ENCODE measurements at places on chromosomes 6 and 20.

DNA sequence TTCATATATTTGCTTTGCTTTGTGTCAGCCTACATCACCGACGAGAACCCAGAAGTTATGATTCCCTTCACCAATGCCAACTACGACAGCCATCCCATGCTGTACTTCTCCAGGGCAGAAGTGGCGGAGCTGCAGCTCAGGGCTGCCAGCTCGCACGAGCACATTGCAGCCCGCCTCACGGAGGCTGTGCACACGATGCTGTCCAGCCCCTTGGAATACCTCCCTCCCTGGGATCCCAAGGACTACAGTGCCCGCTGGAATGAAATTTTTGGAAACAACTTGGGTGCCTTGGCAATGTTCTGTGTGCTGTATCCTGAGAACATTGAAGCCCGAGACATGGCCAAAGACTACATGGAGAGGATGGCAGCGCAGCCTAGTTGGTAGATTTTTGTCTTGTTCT lies 28.5 kb downstream of the DSE start:
- no peaks in the 10 kb centered on the region for H3K27me3 ChIP-seq
- DNase-seq, result no peak
- H3K4me3 ChIP-seq, result peak overlapping the region; percentile 3
- H3K27ac ChIP-seq, result peak overlapping the region; percentile 68

DNA sequence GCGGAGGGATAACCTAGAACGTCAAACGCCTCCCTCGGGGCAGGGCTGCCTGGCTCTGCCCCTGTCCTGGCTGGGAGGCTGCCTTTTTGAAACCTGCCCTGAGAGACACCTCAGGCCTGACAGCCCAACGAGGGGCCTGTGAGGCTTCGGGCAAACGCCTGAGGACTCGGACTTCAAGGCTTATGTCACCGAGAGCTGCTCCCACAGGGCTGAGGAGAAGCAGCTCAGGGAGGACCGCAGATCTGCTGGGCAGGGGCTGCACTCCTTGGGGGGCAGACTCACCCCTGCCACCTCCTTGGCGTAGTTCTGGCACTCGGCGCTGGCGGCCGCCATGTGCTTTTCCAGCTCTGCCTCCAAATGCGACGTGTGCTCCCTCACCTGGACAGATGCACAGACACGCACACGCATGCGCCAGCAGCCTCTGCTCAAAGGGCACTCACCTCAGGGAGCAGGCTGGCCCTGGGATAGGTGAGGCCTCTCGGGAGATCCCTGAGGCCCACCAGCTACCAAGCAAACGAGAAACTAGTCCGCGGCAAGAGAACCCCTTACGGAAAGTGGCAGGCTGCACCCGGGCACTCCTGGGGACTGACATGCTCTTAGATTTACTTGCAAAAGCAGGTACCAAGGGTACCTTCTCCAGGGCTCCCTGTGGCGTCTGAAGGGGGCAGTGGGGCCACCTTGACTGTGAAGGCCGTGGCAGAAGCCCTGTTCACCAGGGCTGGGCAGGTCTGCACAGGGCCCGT lies 49.6 kb downstream of the DSTN start:
- H3K4me1 ChIP-seq, result no peaks in the 10 kb centered on the region
- no peak overlapping the region for H3K4me3 ChIP-seq
- no peaks in the 10 kb centered on the region for H3K36me3 ChIP-seq
- H3K27ac ChIP-seq, result no peak overlapping the region

DNA sequence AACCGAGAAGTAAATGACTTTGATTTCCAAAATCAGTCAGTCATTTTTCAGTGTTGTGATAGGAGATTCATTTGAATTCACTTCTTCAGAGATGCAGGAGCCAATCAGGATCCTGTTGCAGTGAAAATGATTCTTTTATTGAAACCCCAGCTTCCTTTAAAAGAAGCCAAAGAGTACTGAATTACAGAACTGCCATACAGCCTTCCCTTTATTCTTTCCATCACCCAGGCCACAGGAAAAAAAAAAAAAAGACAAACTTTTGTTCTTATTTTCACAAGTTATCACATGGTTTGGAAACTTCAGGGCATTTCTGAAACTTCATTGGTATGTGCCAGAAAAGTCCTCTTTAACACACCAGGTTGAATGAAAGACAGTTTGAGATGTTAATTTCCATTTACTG lies 1.8 kb upstream of the CARMIL1 start:
- DNase-seq, result no peak
- no peaks in the 10 kb centered on the region for H3K27me3 ChIP-seq
- H3K4me3 ChIP-seq, result no peak overlapping the region
- H3K27ac ChIP-seq, result no peak overlapping the region

DNA sequence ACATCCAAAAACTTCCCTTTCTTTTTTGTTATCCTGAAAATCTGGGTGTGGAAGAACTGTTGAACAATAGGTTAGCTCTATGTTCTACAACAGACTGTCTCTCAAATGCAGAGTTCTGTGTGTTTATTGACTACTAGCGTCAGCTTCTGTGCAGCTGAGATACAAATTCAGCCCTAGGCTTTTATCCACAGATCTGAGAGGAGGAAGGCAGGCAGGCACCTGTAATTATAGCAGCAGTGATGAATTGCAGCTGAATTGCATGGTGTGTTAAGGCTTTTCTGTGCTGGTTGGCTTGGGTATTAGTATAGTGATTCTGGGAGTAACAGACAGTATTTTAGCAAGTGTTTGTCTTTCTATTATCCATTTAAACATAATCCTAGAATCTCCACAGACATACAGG lies 24.4 kb downstream of the GRIK2 start:
- no peak overlapping the region for H3K27ac ChIP-seq
- DNase-seq, result no peak
- no peaks in the 10 kb centered on the region for H3K4me1 ChIP-seq
- H3K36me3 ChIP-seq, result no peaks in the 10 kb centered on the region
- no peak overlapping the region for H3K4me3 ChIP-seq
- no peaks in the 10 kb centered on the region for H3K27me3 ChIP-seq

GRCh38 chr20:12882832-12883506 lies 125.8 kb upstream of the SPTLC3 start:
- H3K27me3 ChIP-seq, result peaks cover 3% of the 10 kb centered on the region
- H3K36me3 ChIP-seq, result no peaks in the 10 kb centered on the region

DNA sequence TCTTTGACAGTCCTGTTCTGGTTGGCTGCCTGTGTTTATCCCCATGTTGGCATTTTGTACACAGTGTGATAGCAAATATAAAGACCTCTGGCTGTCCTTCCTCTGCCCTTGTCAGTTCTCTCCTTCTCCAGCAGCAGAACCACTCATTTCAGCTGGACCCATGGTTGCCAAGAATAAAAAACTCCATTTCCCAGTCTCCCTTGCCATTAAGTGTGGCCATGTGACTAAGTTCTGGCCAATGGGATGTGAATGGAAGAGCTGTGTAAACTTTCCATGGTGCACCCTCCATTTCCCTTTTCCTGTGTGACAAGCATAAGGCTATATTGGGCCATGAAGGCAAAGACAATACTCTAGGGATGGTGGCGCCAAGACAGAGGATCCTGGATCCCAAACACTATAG lies 78.4 kb upstream of the TBC1D7 start:
- DNase-seq, result no peak
- H3K27me3 ChIP-seq, result no peaks in the 10 kb centered on the region

GRCh38 chr6:7893342-7893741 lies 17.2 kb downstream of the TXNDC5 start:
- no peak overlapping the region for H3K27ac ChIP-seq
